ENCODE measurements at places on chromosomes 2 and 18. TPM values are rescaled to one million over a fixed set of nuclear protein-coding genes. Genes with fewer than 3 reads are reported as not detected.

DNA sequence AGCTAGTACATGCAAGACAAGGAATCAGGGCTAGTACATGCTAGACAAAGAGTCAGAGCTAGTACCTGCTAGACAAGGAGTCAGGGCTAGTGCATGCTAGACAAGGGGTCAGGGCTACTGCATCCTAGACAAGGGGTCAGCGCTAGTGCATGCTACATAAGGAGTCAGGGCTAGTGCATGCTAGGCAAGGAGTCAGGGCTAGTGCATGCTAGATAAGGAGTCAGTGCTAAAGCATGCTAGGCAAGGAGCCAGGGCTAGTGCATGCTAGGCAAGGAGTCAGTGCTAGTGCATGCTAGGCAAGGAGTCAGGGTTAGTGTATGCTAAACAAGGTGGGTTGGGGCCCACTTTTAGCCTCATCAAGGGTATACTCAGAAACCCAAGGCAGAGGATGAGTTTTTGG, 90.1 kb upstream of the FAM136A start:
- no peak for DNase-seq

DNA sequence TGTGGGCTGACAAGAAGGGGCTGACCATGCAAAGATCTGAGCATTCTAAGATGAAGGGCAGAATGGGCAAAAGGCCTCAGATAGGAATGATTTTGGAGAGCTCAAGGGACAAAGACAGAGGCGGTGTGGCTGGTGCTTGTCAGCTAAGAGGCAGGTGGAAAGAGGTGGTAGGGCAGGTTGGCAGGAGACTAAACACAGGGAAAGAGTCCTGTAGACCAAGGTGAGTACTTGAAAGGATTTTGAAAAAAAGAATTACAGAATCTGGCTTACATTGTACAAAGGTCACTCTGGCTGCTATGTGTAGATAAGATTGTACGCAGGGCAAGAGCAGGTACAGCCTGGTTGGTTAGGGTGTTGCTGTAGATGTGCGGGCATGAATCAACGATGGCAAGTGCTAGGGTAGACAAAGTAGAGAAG, 50.6 kb downstream of the STK39 start:
- DNase-seq = no peak

Gene DNMT3A
- total RNA-seq = 33.0 TPM

- no peak for DNase-seq
Measured at GRCh38 chr2:48886919-48887318, 131.4 kb upstream of the LHCGR start.

GRCh38 chr18:79622004-79622403, 57.6 kb upstream of the CTDP1 start:
- no peak for DNase-seq

Gene LDLRAD4
- 37.4 TPM for total RNA-seq

- no peak for DNase-seq
Measured at GRCh38 chr2:12597610-12598009, 119.1 kb upstream of the TRIB2 start.

Gene TUBB8B
- 1.2 TPM for total RNA-seq

Gene SP3
- 88.9 TPM for total RNA-seq

DNA sequence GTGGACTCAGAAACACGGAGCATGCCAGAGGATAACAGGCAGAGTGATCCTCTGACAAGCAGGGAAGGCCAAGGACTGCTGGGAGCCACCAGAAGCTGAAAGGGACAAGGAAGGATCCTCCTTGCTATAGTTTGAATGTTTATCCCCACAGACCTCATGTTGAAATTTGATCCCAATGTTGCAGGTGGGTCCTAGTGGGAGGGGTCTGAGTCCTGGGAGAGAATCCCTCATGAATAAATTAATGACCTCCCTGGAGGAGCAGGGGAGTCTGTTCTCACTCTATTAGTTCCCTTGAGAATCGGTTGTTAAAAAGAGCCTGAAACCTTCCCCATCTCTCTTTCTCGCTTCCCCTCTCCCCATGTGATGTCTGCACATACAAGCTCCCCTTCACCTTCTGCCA, 124.4 kb downstream of the FBXO15 start:
- DNase-seq = no peak
